Tibial artery (tissue), 4 donors: ENCODE measurements at places on chromosomes 13 and 19.

GRCh38 chr13:105572401-105572800, 963.1 kb downstream of the EFNB2 start:
- H3K27ac ChIP-seq = no peak overlapping the region
- H3K4me3 ChIP-seq = no peak overlapping the region
- no peaks in the 10 kb centered on the region for H3K27me3 ChIP-seq
- no peaks in the 10 kb centered on the region for H3K36me3 ChIP-seq
- no peak for DNase-seq
- no peaks in the 10 kb centered on the region for H3K4me1 ChIP-seq

DNA sequence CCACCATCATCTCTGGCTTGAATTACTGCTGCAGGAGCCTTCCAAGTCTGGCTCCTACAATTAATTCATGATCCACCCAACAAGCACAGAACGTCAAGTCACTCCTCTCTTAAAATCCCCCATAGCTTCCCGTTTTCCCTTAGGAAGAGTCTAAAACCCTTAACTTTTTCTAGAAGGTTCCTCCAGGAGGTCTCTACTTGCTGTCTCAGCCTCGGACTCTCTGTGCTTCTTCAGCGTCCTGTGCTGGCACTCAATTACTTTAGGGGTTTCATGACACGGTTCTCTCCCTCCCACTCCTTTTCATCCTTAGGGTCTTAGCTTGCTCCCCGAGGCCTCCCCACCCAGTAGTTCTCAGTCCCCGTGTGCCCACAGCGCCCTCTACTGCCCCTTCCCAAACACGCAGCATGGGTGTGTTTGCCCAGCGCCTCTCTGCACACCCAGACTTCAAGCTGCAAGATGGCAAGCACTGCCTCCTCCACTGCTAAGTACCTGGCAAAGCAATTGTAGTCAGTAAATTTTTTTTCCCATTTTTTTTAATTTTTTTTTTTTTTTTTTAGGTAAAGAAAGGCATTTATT, 25.8 kb upstream of the MAP3K10 start:
- H3K27me3 ChIP-seq = no peaks in the 10 kb centered on the region
- H3K4me3 ChIP-seq = no peak overlapping the region
- H3K27ac ChIP-seq = no peak overlapping the region
- no peaks in the 10 kb centered on the region for H3K4me1 ChIP-seq
- DNase-seq = peak; percentile 44

DNA sequence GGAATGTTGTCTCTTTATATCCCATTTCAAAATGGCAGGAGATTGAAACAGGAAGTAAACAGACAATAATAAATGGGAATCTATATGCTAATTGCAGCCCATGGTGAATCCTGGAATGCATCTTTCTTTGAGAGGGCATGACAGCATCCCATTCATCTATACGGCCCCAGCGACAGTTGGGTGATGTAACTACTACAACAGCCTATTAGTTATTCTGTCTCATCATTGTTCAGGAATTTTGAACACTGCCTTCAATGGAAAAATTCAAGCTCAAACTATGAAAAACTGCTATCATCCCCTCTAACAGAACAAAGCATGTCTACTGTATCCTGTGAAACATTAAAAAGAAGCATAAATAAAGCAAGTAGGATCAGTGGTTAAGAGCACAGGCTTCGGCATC, 262.1 kb downstream of the DCT start:
- no peak for DNase-seq
- no peaks in the 10 kb centered on the region for H3K27me3 ChIP-seq
- no peak overlapping the region for H3K27ac ChIP-seq
- H3K4me3 ChIP-seq = no peak overlapping the region

GRCh38 chr19:10368101-10368803, 12.1 kb downstream of the TYK2 start:
- H3K27ac ChIP-seq = no peak overlapping the region
- peaks cover 48% of the 10 kb centered on the region for H3K36me3 ChIP-seq
- DNase-seq = no peak
- no peak overlapping the region for H3K4me3 ChIP-seq
- H3K27me3 ChIP-seq = no peaks in the 10 kb centered on the region
